ENCODE measurements at places on chromosomes 2 and 18. TPM values are rescaled to one million over a fixed set of nuclear protein-coding genes. Genes with fewer than 3 reads are reported as not detected.

GRCh38 chr2:235675678-235676535 is 182.1 kb downstream of the AGAP1 start:
- DNase-seq = no peak

The INO80C gene
- 20.1 TPM for total RNA-seq

The COL5A2 gene
- total RNA-seq = 46.4 TPM

- no peak for DNase-seq
Observed at GRCh38 chr18:40355726-40356125, 1599.3 kb upstream of the PIK3C3 start.

- DNase-seq = no peak
Observed at GRCh38 chr2:201139836-201140604, 24.1 kb downstream of the CFLAR start.

The SLC19A3 gene
- 6.3 TPM for total RNA-seq

The UGT1A5 gene
- not detected for total RNA-seq

DNA sequence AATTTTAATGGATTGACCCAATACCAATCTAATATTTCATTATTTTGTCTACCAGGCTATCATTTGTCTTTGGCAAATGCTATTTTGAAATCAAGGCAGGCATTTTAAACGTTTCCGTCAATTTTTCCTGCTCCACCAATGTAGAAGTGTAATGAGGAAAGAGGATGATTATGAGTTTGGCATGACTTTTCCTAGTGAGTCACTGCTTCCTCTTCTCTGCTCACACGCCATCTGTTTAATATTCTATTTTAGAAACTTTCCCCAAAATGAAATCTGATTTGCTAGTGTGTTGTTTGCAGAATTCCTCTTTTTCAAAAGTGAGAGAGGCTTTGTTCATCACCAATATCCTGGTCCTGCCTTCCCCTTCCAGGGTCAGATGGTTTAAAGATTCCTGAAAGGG is 42.5 kb upstream of the PID1 start:
- no peak for DNase-seq

The SERPINB7 gene
- total RNA-seq = not detected

DNA sequence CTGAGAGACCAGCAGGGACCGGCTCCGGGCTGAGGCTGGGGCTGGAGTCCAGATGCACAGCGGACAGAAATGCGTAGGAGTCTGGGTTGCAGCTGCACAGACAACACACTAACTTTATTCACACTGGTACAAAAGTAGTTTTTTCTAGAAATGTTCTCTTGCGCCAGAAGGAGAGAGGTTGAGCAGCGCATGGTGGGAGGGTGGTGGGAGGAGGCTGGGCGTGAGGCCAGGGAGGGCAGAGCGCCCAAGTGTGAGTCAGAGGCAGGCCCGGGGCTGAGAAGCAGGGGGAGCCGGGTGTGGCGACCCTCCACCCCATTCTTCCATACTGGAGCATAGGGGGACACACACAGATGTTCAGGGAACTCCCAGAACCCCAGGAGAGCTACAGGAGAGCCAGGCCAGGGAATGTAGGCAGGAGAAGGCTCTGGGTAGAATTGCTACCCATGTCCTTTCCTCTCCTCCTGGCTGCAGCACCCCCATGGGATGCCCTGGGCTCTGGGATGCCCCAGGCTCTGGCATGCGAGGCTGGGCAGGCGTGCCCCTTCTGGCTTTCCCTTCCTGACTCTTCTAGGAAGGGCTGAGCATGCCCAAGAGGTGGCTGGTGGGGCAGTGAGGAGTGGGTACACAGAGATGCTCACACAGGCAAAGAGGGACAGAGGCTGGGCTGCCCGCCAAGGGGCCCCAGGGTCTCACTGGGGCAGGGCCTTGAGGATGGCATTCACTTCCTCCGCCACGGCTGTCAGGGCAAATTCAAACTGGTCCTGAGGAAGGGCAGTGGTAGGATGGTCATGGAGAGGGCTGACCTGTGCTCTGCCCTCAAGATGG is 10.6 kb downstream of the DNAJB2 start:
- peak; percentile 85 for DNase-seq

DNA sequence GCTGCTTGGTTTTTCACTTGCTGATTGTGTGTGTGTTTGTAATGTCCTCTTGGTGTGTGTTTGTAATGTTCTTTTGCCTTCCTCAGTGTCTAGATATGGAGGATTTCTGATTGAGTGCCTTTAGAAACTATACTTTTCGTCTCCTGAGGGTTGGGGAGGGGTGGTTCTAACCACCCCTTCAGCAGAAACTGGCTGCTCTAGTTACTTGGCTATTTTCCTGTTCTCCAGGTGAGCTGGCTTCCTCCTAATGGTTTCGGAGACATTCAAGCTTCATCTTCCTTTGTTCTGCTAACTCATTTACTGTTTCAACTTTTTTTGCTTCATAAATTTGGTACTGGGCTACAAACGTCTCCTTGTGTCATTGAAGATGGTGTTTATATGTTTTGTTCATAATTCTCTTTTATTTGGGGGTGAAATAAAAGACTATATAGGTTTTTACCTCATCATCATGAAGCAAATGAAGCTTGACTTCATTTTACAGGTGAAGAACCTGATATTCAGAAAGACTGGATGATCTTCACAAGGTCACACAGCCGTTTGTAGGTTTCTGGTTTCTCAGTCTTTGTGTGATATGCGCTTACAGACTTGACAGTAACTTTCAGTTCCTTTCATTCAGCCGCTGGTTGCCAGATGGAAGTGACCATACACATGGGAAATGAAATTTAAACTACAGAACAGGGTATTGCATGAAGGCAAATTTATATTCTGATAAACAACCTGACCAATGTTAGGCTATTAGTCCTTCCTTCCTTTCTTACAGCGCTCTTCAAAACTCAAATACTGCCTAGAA is 238.5 kb downstream of the GALR1 start:
- DNase-seq = no peak

DNA sequence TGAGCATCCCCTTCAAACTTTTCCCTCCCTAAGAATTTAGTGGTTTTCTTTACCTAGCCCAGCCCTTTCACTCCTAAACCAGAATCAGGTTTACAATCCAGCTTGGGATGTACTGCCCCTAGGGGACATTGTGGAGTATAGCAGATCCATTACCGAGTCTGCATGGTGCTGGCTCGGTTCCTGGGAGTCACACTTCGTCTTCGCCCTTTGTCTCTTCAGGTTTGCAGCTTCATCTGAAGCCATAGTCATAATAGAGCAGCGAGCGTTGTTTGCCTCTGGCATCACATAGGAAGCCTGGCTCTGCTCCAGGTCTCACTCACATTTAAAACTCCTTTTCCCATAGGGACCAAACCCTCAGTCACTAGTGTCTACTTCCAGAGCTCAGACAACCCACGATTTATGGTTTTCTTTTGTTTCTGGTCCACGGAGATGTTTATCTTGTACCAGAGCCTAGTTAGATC is 16.8 kb upstream of the LYPD6 start:
- DNase-seq = no peak

The TWIST2 gene
- total RNA-seq = 0.47 TPM

- DNase-seq = no peak
Observed at GRCh38 chr2:56981554-56981953, 797.8 kb downstream of the CCDC85A start.

The SIX3 gene
- total RNA-seq = 0.59 TPM

- no peak for DNase-seq
Observed at GRCh38 chr2:31522786-31523185, 58.0 kb downstream of the SRD5A2 start.

- no peak for DNase-seq
Observed at GRCh38 chr18:48455555-48456478, 46.6 kb upstream of the ZBTB7C start.

DNA sequence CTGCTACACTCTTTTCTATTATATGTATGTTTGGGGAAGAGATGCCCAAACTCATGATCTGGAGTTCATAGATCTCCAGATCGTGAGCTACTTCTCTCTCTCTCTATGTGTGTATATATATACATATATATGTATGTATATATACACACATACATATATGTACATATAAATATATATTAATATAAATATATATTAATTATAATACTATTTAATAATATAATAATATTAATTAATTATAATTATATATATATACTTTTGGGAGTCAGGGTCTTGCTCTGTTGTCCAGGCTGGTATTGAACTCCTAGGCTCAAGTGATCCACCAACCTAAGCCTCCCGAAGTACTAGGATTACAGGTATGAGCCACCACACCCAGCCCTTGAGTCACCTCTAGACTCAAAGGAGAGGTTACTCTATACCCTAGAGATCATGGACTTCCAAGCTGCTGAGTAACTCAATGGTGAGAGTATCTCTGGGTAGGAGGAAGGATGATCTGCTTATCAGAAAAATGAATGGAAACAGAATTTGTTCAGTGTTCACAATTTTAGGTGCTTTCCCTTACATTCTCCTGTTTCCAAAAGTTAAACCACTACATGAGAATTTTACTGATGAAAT is 463.5 kb upstream of the TRIB2 start:
- no peak for DNase-seq

- DNase-seq = peak; percentile 56
Observed at GRCh38 chr18:50726960-50727589, 92.7 kb downstream of the MRO start.

- DNase-seq = no peak
Observed at GRCh38 chr2:174705321-174705720, 59.0 kb downstream of the CHRNA1 start.

GRCh38 chr2:65075176-65075575 is 19.0 kb downstream of the CEP68 start:
- no peak for DNase-seq

DNA sequence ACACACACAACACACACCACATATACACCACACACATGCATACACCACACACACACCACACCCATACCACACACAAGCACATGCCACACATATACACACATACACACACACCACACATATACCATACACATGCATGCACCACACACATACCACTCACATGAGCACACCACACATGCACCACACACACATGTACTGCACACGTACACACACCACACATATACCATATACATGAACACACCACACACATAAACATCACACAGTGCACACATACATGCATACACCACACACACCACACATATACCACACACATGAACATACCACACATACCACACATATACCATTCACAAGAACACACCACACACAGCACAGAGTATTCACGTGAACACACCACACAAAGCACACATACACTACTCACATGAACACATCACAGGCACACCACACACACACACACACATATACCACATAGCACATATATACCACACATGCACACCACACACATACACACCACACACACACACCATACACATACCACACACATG is 219.9 kb upstream of the RAB6C start:
- DNase-seq = no peak

The LINC00305 gene
- total RNA-seq = not detected

The GPATCH11 gene
- 22.7 TPM for total RNA-seq

DNA sequence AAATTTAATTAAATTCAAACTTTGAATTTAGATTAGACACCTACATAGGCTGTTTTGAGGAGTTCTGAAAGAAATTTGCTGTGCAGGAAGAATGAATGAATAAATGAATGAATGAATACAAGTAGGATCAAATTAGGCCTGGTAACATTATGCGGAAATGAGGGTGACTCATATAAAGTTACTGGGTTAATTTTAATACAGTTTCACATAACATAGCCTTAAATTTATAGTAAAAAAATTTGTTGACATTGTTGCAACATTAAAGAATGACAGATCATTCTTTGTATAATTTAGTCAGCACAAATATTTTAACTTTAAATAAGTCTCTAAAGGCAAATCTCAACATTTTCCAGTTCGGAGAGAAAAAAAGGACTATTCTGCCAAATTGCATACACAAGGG is 1293.1 kb upstream of the SLC39A10 start:
- no peak for DNase-seq

GRCh38 chr2:10686176-10686730 is 3.5 kb downstream of the NOL10 start:
- no peak for DNase-seq

The PDK1 gene
- 36.7 TPM for total RNA-seq

DNA sequence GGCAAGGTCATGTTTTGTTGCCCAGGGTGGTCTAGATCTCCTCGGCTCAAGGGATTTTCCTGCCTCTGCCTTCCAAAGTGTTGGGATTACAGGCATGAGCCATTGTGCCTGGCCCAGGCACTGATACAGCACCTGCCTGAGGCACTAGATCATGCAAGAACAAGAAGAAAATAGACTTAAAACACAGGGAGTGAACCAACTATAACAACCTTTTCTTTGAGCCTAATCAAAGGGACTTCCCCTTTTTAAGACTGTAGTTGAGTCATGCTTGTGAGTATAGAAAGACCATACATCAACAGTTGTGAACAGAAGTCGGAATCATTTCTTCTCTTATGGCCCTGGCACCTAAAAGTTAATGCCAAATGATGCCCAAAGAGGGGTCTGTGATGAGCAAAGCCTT is 47.9 kb upstream of the MAPRE2 start:
- DNase-seq = no peak

The TIGD1 gene
- 5.0 TPM for total RNA-seq

GRCh38 chr2:109238580-109238979 is 109.6 kb downstream of the SH3RF3 start:
- no peak for DNase-seq

- no peak for DNase-seq
Observed at GRCh38 chr18:79326413-79327198, 69.1 kb upstream of the NFATC1 start.

GRCh38 chr18:8468921-8469335 is 140.3 kb upstream of the RAB12 start:
- no peak for DNase-seq

The FBXO15 gene
- total RNA-seq = 4.2 TPM

DNA sequence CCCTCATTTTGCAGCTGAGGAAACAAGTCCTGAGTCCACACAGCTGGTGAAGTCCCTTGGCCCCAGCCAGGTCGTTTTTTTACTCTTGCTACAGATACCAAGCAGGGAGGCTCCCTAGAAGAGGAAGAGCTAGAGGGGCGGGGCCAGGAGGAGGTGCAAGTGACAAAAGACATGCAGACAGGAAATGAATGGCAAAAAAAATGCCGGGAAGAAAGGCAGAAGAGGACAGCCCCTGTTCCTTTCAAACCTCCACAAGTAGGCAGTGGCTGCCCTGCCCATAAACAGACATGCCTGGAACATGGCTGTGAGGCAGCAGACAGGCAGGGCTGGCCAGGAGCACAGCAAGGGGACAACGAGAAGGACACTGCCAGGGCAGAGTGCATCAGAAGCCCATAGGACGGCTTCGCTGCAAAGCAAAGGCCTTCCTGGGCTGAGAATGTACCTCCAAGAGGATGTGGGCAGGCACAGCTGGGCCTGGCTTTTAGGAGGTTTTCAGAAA is 108.7 kb downstream of the ZBTB7C start:
- no peak for DNase-seq

- no peak for DNase-seq
Observed at GRCh38 chr2:194103941-194104659, 1552.9 kb upstream of the SLC39A10 start.
